ENCODE measurements at places on chromosomes 5 and 9. TPM values are rescaled to one million over a fixed set of nuclear protein-coding genes. Genes with fewer than 3 reads are reported as not detected.

NEURL1B gene
- total RNA-seq = 32.9 TPM

GABRA1 gene
- total RNA-seq = not detected

KIAA0825 gene
- total RNA-seq = 4.8 TPM

STXBP1 gene
- total RNA-seq = 80.3 TPM

SOX30 gene
- 0.23 TPM for total RNA-seq

LURAP1L gene
- 13.9 TPM for total RNA-seq

FAM78A gene
- 4.1 TPM for total RNA-seq

ZNF366 gene
- 5.1 TPM for total RNA-seq

ADGRD2 gene
- not detected for total RNA-seq

PHF24 gene
- total RNA-seq = 0.93 TPM

IFT74 gene
- 12.4 TPM for total RNA-seq

SLC6A3 gene
- total RNA-seq = 0.10 TPM

HMCN2 gene
- total RNA-seq = 224 TPM

BSPRY gene
- 0.14 TPM for total RNA-seq

EGFL7 gene
- total RNA-seq = 118 TPM

HTR4 gene
- total RNA-seq = 0.33 TPM

LHX6 gene
- 8.3 TPM for total RNA-seq

CDX1 gene
- not detected for total RNA-seq

SLC31A1 gene
- total RNA-seq = 15.2 TPM

MEF2C gene
- total RNA-seq = 86.7 TPM

IFNA21 gene
- not detected for total RNA-seq

GADD45G gene
- 20.7 TPM for total RNA-seq

FOXI1 gene
- total RNA-seq = not detected

PRUNE2 gene
- total RNA-seq = 477 TPM

WDR38 gene
- total RNA-seq = not detected

PFN3 gene
- not detected for total RNA-seq

CYSRT1 gene
- total RNA-seq = not detected

SLCO6A1 gene
- not detected for total RNA-seq

TNFSF8 gene
- total RNA-seq = 2.9 TPM

NINJ1 gene
- 39.5 TPM for total RNA-seq

PCDHA8 gene
- not detected for total RNA-seq

DMXL1 gene
- 56.0 TPM for total RNA-seq

LCN9 gene
- not detected for total RNA-seq

ZBTB6 gene
- total RNA-seq = 9.0 TPM

ABL1 gene
- 80.5 TPM for total RNA-seq

NRG2 gene
- total RNA-seq = 0.51 TPM

C9orf57 gene
- total RNA-seq = not detected

PCDHGA8 gene
- 2.0 TPM for total RNA-seq

DNAI1 gene
- total RNA-seq = not detected

GRIA1 gene
- total RNA-seq = 0.19 TPM

RHOBTB3 gene
- 55.7 TPM for total RNA-seq

GAPT gene
- total RNA-seq = 1.3 TPM

PTPA gene
- 82.4 TPM for total RNA-seq

SLC6A19 gene
- not detected for total RNA-seq

C9 gene
- total RNA-seq = not detected

STC2 gene
- total RNA-seq = 4.2 TPM

PDE6A gene
- total RNA-seq = not detected

EIF4E1B gene
- total RNA-seq = not detected

IL13 gene
- total RNA-seq = 0.29 TPM

DEPDC1B gene
- total RNA-seq = 0.37 TPM

SLC4A9 gene
- total RNA-seq = not detected

ELL2 gene
- 135 TPM for total RNA-seq

ROPN1L gene
- not detected for total RNA-seq

TTC23L gene
- not detected for total RNA-seq

HACD4 gene
- 2.1 TPM for total RNA-seq

PCDHGA12 gene
- total RNA-seq = 11.6 TPM

MYO10 gene
- 8.5 TPM for total RNA-seq

RFESD gene
- total RNA-seq = 1.1 TPM

All from posterior vena cava (tissue), 2 donors.